ENCODE measurements at places on chromosomes 1 and 21.

GRCh38 chr1:205878026-205878425 lies 28.1 kb upstream of the PM20D1 start:
- DNase-seq: no peak

DNA sequence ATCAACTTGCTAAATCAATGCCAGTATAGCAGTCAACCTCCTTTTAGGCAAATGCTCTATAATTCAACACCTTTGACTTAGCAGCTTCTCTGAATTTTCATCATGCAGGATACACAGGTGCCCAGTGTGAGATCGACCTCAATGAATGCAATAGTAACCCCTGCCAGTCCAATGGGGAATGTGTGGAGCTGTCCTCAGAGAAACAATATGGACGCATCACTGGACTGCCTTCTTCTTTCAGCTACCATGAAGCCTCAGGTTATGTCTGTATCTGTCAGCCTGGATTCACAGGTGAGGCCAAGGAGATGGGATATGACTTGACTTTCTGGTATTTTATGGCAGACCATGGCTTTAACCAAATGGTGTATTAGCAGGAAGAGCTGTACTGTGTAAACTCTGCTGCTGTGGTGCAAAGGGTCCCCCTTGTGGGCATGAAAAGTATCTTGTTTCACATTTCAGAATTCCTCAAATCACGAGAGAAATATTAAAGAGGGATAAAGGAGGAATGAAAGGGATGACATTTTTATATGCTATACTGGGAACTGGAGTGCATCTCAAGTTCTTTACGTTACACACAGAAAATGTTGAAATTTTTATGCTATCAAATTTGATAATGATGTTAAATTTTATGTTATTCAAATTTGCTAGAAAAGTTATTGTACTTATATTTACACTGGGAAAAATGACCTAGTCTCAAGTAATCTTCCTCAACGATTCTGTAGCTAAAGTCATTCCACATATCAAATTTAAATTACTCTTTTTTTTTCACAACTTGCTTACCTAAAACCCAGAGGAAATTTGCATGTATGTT lies 88.9 kb downstream of the CRB1 start:
- peak; percentile 27 for DNase-seq

GRCh38 chr1:59669752-59670312 lies 144.9 kb upstream of the HOOK1 start:
- DNase-seq: no peak

DNA sequence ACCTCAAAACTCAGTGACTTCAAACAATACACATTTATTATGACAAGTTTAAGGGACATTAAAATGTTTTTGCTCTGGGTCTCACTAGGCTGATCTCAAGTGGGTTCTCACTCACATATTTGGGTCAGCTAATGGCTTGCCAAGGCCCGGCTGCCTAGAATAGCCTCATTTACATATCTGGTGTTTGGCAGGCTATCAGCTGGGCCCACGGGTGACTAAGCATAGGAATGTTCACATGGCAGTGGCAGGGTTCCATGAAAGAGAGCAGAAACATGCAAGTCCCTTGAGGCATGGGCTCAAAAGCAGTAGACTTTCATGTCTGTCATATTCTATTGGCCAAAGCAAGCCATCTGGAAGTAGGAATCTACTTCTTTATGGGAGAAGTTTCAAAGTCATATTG lies 492.6 kb downstream of the KCNT2 start:
- no peak for DNase-seq

- no peak for DNase-seq
These were observed 451.1 kb downstream of the SETD4 start for GRCh38 chr21:35609263-35609662.

DNA sequence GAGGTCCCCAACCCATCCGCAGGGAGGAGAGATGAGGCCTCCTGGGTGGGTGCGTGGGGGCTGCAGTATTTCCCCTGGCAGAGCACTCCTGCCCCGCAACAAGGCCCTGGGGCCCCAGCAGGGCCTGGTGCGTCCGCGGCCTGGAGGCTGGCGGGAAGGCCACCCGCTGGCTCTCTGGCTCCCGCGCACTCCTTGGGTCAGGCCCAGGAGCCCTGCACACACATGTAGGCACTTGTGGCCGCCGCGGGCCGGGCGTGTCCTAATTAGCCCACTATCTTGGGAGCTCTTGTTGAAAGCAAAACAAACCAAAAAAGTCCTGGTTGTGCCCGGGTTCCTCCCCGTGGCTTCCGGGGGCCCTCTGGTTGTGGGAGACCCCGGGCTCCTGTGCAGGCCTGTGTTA lies 49.7 kb upstream of the CCDC27 start:
- no peak for DNase-seq

- no peak for DNase-seq
These were observed 10.5 kb upstream of the SLAMF1 start for GRCh38 chr1:160657250-160657781.

DNA sequence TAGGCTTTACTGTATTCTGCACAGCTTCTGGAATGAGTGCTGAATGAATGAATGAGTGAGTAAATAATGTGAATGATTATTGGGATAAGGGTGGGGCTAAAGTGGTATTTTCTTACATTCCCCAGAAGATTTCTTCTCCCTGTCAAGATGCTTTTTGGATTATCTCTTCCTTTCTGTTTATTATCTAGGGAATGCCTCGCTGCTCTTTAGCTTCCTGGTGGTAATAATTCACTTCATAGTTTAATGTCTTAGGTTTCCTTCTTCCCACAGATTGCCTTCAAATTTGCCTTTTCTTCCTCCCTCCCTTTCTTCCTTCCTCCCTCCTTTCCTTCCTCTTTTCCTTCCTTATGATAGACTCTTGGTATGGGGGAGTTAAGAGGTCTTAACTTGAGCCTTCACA lies 24.0 kb downstream of the DDR2 start:
- no peak for DNase-seq

DNA sequence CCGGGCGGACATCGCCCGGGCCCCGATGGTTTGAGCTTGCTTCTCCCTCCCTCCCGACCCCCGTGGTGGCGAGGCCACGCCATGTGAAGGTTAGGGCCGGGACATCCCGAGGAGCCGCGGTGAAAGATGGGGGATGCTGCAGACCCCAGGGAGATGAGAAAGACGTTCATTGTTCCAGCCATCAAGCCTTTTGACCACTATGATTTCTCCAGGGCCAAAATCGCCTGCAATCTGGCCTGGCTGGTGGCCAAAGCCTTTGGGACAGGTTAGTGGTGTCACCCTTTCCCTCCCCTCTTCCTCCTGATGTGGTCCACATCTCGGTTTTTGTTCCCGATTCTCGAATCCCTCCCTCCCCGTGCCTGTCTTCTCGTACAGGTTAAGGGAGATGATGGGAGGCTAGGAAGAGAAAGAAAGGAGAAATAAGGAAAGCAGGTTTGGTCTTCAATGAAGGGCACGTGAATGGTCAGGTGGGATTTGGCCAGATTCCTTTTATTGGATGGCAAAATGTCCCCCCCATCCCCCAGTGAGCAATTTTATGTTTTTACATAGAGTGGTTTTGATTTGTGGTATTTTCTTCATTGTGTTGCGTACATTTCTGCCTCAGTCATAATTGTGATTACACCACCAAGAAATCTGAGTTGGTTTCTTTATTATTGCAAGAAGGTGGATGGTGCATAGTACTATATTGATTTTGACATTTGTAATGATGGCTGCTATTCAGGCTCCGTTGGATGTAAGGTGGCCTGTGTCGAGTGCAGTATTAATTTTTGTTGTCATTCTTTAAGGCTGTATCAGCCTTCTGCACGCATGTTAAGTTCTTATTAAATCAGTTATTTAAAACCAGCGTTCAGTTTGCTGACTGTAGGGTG lies 1.2 kb downstream of the CAMSAP2 start:
- no peak for DNase-seq

- peak; percentile 7 for DNase-seq
These were observed 3.9 kb upstream of the STIL start for GRCh38 chr1:47317841-47318240.

GRCh38 chr1:25922056-25922970 lies 16.1 kb upstream of the STMN1 start:
- DNase-seq: no peak
